ENCODE measurements at places on chromosomes 3 and 15. TPM values are rescaled to one million over a fixed set of nuclear protein-coding genes. Genes with fewer than 3 reads are reported as not detected.

The RTF1 gene
- total RNA-seq = 12.5 TPM

The HEXA gene
- total RNA-seq = 58.0 TPM

The CCDC33 gene
- total RNA-seq = not detected

The CAPN3 gene
- 0.60 TPM for total RNA-seq
